ENCODE measurements at places on chromosomes 4 and X.

DNA sequence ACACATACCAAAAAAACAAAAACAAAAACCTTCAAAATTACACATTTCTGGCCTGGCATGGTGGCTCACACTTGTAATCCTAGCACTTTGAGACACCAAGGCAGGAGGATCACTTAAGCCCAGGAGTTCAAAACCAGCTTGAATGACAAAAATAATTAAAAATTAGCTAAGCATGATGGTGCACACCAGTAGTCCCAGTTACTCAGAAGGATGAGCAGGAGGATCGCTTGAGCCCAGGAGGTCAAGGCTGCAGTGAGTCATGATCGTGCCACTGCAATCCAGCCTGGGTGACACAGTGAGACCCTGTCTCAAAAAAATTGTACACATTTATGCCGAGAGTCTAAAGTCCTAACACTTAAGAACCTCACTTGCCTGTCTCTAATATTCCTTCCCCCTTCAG lies 18.3 kb downstream of the SLC39A8 start:
- no peak for DNase-seq

DNA sequence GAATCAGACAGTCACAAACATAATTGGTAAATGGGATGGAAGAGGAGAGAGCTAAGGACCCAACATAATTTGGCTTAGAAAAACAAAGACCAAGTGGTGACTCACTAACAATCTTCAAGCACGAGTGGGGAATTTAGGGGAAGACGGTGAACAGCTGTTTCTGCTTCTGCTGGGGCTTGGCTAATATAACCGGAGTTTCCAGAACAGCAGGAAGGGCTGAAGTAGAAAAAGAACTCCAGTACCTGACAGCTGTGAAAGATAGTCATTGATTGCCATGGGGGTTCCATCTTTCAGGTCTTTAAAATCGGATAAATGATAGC lies 290.9 kb upstream of the LDB2 start:
- DNase-seq: no peak

DNA sequence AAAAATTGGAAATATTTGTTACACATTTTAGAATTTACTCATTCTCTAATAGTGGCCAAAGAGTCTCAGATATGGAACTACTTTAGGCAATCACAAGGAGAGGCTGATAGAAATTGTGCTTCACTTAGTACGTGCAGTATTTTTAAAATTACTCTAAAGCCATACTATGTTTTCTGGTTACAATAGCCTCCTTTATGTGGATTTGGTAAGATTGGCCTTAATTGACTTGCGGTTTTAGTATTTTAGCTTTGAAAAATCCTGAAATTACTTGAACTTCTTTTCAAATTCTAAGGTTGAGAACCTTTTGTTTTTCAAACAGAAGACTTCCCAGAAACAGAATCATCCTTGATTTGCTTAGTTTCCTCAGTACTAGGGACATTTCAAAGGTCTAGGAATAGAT lies 215.2 kb downstream of the SLC4A4 start:
- DNase-seq: no peak

- no peak for DNase-seq
These were observed 655.4 kb upstream of the SLIT2 start for GRCh38 chr4:19596342-19596741.

GRCh38 chr4:2484185-2484584 lies 15.3 kb downstream of the RNF4 start:
- no peak for DNase-seq

Data from stimulated activated CD8-positive, alpha-beta memory T cell treated with anti-CD3 and anti-CD28 coated beads, Interleukin-2, amount 100 ng/mL, for 48 hours (primary cell).